Mucosa of gallbladder (tissue), 1 donor: ENCODE measurements at places on chromosomes 5 and 9. TPM values are rescaled to one million over a fixed set of nuclear protein-coding genes. Genes with fewer than 3 reads are reported as not detected.

GRCh38 chr9:16221822-16222547 lies 648.5 kb downstream of the BNC2 start:
- no peak for DNase-seq

DNA sequence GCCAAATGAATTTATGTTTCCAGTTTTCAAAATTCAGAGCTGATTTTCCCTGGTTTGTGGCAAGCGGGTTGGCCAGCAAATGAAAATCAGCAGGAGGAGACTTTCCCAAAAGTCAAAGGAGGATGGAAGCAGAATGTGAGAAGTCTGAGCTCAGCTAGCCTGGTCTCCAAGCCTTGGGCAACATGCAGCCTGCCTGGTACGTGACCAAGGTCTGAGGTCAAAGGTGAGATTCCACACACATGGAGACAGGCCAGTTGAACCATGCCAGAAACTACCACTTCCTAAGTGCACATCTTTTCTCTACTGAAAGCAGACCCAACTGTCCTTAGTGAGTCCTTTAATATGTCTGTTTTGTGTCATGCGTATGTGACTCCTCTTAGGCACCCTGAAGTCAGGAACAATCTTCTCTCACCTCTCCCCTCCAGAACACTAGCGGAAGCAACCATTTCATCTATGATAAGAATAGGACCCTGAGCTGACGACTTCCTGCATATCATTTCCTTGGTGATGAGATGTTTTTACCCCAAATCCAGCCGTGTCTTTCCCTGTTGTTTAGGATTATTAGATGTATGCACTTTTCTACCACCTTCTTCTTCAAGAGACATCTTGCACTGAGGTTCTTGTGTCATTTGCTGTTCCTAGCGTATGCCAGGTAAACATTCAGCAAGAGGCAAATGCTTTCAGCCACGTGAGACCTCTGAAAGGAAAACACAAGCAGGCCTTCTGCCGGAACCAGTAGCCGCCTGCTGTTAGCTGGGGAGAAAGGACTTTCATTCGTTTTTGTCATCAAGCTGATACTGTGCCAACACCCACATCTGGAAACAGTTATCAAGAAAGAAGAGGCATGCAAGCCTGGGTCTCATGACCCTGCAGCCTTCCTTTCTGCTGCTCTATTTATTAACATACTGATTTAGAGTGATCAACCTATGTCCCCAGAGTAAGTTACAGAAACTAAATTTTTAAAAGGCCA lies 9.7 kb upstream of the TGFBI start:
- peak; percentile 60 for DNase-seq

GRCh38 chr5:135034236-135034962 lies 371 bp upstream of the PITX1 start:
- DNase-seq: peak; percentile 32

GRCh38 chr5:125926172-125926571 lies 497.0 kb upstream of the GRAMD2B start:
- no peak for DNase-seq

- no peak for DNase-seq
These were observed 661 bp downstream of the PDCL start for GRCh38 chr9:122827761-122828093.

DNA sequence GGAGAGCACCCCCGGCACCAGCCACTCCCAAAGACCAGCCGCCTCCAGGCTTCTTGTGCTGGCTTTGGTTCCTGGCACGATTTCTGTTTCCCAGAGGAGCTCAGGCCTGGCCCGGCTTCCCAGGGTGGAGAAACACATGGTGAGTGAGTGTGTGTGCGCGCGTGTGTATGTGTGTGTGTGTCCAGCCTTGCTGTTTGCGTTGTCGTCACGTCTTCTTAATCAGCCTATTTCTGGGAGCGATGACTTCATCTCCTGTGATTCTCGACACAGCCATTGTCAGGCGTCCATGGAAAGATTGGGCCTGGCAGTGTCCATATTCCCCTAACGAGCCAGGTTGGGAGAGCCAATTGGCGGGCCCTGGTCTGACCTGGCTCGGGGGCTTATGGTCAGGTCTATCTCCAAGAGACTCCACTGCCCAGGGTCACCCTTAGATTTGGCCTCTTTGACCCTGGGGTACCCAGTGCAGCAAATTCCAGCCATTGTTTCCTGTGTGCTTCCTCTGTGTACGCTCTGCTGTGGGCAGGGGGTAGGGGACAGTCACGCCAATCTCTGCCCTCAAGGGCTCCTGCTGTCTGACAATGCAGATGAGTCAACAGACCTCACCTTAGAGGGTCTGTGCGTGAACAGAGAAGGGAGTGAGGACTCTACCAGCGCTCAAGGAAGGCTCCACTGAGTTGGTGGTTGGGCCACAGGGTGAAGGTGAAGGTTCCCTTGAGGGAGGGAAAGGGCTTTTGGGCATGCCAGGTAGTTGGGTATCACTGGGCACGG lies 73.8 kb downstream of the DAB2IP start:
- DNase-seq: peak; percentile 96

- peak; percentile 16 for DNase-seq
These were observed 592.7 kb upstream of the BRINP1 start for GRCh38 chr9:119961774-119962424.

GRCh38 chr5:77776554-77777206 lies 541 bp upstream of the TBCA start:
- DNase-seq: no peak

DNA sequence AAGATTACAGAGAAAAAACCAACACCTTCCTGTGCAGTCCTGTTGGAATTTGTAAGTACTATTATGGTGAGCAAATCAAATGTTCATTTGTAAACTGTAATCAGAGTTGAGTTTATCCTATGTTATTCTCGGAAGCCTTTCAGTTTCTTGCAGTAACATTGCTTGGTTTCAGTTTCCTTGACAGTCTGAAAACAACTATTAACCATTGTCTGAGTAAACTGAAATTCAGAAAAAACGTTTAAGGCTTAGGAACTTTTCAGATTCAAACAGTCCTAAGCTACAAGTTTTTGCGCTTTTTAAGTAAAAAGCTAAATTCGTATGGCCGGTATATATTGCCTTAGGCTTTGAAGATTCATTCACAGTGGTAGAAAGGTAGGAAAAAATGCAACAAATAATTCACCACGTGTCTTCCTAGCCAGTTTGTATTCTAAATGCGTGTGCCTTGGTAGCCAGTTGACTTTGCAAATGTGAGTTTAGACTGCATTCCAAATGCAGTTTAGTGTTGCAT lies 2.5 kb downstream of the GPBP1 start:
- DNase-seq: no peak

GRCh38 chr5:127935398-127935797 lies 148.2 kb upstream of the SLC12A2 start:
- no peak for DNase-seq

- no peak for DNase-seq
These were observed 573.1 kb downstream of the TLE4 start for GRCh38 chr9:80144856-80145255.

DNA sequence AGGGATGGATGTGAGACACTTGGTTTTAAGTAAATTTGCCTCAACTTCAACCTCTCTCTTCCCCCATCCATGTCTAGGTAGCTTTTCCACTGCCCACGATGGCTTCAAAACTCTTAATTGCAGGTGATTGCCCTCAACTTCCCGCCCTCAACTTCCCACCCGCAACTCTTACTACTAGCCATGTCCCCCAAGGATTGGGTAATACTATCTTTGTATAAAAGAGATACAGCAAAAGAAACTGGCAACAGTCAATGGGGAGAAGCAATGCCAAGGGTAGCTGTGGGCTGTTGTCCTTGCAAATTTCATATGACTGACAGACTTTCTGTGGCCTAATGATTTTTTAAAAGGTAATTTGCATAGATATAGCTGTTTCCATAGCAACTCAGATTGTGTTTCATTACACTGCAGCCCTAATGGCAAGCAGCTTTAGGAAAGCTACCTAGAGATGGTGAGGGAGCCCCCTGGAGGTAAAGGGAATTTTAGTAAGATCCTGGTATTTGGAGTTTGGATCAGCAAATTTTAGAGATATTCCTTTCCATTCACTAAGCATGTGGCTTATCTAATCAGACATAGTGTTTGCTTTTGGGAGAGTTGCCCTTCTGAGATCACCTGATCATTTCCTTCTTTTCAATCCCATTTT lies 421.5 kb upstream of the DAP start:
- no peak for DNase-seq

DNA sequence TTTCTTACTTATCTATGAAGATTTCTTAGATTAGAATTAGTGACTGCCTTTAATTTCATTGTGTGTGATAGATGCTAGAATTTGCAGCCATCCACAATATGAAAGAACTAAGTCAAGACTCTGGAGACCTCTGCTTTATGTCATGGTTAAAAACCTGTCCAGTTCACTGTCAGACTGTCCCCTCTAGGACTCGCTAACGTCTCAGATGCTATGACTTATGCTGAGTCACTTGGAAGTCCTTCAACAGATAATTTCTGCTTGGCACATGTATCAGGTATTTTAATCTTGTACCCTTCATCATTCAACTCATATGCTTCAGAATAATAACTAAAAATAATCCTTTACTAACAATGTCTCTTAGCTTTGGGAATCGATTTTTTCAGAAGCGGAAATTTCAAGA lies 230.5 kb upstream of the DMAC1 start:
- no peak for DNase-seq

DNA sequence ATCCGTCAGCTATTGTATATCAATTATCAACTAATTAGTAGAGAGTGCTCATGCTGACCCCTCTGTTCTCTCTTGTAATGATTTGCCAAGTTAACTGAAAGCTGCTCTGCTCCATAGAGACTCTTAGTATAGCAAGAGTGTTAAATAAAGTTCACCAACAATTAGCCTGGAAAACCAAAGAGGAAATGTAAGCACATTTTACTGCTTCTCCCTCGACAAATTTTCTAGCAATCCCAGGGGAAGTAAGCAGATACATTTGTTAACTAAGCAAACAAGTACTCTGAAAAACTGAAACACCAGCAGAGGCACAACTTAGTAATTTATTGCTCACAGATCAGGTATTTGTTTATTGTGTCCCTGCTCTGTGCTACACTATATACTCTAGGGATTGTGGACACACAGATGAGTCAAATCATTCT lies 162.2 kb downstream of the GLIS3 start:
- no peak for DNase-seq

DNA sequence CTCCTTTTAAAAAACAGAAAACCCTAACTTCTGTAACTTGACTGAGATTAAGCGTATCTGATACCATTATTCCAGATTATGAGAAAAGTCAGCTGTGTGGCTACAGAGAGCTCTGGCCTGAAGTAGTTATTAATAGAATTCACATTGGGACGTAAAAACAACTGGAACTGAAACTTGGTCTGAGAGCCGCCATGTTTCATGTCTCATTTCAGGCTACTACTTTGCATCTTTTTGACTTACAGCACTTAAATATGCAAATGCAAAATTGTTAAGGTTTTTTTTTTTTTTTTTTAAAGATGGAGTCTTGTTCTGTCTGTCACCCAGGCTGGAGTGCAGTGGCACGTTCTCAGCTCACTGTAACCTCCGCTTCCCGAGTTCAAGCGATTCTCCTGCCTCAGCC lies 25.2 kb downstream of the MAP3K1 start:
- DNase-seq: no peak

DNA sequence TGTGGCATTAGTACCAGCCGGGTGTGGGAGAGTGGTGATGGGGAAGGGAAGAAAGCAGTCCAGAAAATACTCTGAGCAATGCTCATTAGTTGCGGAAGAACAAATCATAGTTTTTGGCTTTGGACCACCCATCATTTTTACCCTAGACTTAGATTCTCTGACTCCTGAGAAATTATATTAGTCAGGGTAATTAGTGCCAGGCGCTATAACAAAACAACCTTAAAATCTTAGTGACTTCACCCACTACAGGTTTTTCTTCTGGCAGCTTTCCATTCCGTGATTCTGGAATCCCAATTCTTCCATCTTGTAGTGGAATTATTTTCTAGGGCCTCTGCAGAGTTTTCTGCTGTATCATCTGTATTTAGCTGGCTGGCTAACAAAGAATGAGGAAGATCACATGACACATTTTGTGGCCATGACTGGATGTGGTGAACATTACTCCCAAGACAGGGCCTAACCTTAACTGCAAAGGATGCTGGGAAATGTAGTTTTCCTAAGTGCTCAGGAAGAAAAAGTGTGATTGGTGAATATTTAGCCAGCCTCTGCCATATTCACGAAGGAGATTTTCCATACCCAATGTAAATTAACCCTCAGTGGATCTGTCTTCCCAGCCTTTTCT lies 373.0 kb upstream of the MEF2C start:
- no peak for DNase-seq

- DNase-seq: no peak
These were observed 482 bp downstream of the SLC27A6 start for GRCh38 chr5:128965638-128966302.

DNA sequence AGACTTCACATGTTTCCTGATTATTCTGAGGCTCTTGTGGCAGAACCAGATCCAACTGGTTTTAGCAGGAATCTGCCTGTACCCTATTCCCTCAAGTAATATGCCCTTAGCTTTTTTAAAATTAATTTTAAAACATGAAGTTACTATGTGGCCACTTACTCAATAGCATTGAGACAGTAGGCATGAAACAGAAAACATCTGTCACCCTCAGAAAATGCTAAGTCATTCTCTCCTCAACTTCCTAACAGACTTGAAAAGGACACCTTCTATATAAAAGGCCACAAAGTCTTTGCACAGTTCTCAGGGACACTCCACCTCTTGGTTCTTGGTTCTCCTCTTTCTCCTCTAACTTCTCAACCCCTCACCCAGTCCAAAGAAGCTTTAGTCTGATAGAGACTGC lies 277.8 kb downstream of the RAB3C start:
- DNase-seq: no peak

DNA sequence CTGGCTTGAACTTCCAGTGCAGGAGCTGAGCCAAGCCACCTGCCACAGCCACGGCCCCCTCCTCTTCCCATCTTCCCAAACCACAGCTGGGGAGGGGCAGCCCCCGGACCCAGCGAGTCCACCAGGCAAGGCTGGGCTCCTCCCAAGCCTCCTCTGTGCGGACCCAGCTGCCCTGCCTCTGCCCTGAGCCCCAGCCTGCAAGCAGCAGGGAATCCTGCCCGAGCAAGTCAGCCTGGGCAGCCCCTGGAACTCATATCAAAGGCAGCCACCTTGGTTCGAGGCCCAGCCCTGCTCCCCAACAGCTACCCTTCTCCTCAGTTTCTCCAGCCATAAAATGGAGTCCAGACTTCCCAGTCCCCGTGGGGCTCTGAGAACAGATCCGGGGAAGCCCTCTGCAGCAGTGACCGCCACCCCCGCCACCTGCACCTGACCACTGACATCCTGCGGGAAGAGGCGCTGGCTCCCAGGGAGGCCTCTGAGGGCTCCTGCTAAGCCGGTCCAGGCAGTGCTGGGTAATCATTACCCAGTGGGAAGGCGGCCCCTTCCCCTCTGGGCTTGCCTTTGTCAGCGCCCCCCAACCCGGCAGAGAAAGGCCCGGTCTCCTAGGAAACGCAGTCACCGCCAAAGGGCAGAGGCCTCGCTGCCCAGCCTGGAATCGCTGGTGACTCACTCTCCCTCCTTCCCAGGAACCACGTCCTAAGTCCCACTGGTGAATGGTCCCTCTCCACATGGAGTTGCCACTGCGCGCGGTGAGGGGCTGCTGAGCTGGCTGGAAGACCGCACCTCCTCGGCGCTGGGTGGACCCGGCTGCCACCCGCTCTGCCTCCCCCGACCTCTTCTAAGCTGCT lies 1.5 kb downstream of the VAV2 start:
- peak; percentile 82 for DNase-seq

- no peak for DNase-seq
These were observed 634.0 kb downstream of the IRX1 start for GRCh38 chr5:4229414-4230292.

NPDC1 gene
- 376 TPM for total RNA-seq

HTR1A gene
- total RNA-seq: not detected

KLHL9 gene
- 25.0 TPM for total RNA-seq

PCDHB5 gene
- 8.0 TPM for total RNA-seq

SPRY4 gene
- 17.4 TPM for total RNA-seq

CHSY3 gene
- total RNA-seq: 3.1 TPM

TMEM252 gene
- not detected for total RNA-seq

GPX8 gene
- total RNA-seq: 26.8 TPM
